ENCODE measurements at places on chromosomes 7 and 10. TPM values are rescaled to one million over a fixed set of nuclear protein-coding genes. Genes with fewer than 3 reads are reported as not detected.

The TDRD1 gene
- polyA plus RNA-seq = 0.03 TPM

The MMD2 gene
- polyA plus RNA-seq = not detected

The CRYGN gene
- polyA plus RNA-seq = not detected

The NYAP1 gene
- polyA plus RNA-seq = 1.4 TPM

The EVX1 gene
- not detected for polyA plus RNA-seq

The SLC26A3 gene
- not detected for polyA plus RNA-seq

The SERPINE1 gene
- polyA plus RNA-seq = 271 TPM

The TCAF2 gene
- 0.07 TPM for polyA plus RNA-seq

The NODAL gene
- 0.12 TPM for polyA plus RNA-seq

The TAS2R41 gene
- not detected for polyA plus RNA-seq

The METTL27 gene
- polyA plus RNA-seq = 24.7 TPM

The NANOS1 gene
- 1.1 TPM for polyA plus RNA-seq

The KLLN gene
- 0.16 TPM for polyA plus RNA-seq

The GIMAP1 gene
- polyA plus RNA-seq = not detected

The METTL2B gene
- 17.5 TPM for polyA plus RNA-seq

The ZNF804B gene
- not detected for polyA plus RNA-seq

The AGBL3 gene
- 0.86 TPM for polyA plus RNA-seq

The CHST15 gene
- polyA plus RNA-seq = 13.0 TPM

The SPDYE16 gene
- polyA plus RNA-seq = not detected

The PTPRZ1 gene
- 10.0 TPM for polyA plus RNA-seq

The AKR1D1 gene
- not detected for polyA plus RNA-seq

The UPK3B gene
- polyA plus RNA-seq = 4.2 TPM

The FAM237B gene
- not detected for polyA plus RNA-seq

The UBE2H gene
- 27.5 TPM for polyA plus RNA-seq

The AKR1C8 gene
- not detected for polyA plus RNA-seq

The SCIN gene
- polyA plus RNA-seq = 0.09 TPM

The XPNPEP1 gene
- polyA plus RNA-seq = 43.8 TPM

The FKBP6 gene
- polyA plus RNA-seq = 0.07 TPM

Data from foreskin keratinocyte (primary cell).